ENCODE measurements at places on chromosomes 2 and 18. TPM values are rescaled to one million over a fixed set of nuclear protein-coding genes. Genes with fewer than 3 reads are reported as not detected.

KCMF1 gene
- 78.4 TPM for total RNA-seq

ATG16L1 gene
- 30.2 TPM for total RNA-seq

GPR155 gene
- 1.7 TPM for total RNA-seq

ALK gene
- not detected for total RNA-seq

IL1RL1 gene
- total RNA-seq: 44.0 TPM

ZSWIM2 gene
- not detected for total RNA-seq

TUBA3E gene
- not detected for total RNA-seq

ZBTB7C gene
- not detected for total RNA-seq

APLF gene
- total RNA-seq: 2.4 TPM

EGR4 gene
- not detected for total RNA-seq

DCAF17 gene
- 14.9 TPM for total RNA-seq

ANKRD30B gene
- total RNA-seq: not detected

DCC gene
- not detected for total RNA-seq

SRD5A2 gene
- not detected for total RNA-seq

DLX1 gene
- not detected for total RNA-seq

RMDN2 gene
- 1.8 TPM for total RNA-seq

ERCC3 gene
- 46.6 TPM for total RNA-seq

TRAK2 gene
- total RNA-seq: 38.5 TPM

DSG2 gene
- total RNA-seq: not detected

MPP4 gene
- total RNA-seq: 7.6 TPM

DYNAP gene
- not detected for total RNA-seq

PID1 gene
- total RNA-seq: not detected

CFAP65 gene
- total RNA-seq: not detected

KCNK3 gene
- total RNA-seq: not detected

DNER gene
- not detected for total RNA-seq

SLC5A6 gene
- 42.7 TPM for total RNA-seq
